ENCODE measurements at places on chromosomes 12 and 14. TPM values are rescaled to one million over a fixed set of nuclear protein-coding genes. Genes with fewer than 3 reads are reported as not detected.

The RPS26 gene
- 1,074 TPM for total RNA-seq

The NOXRED1 gene
- 0.75 TPM for total RNA-seq

GRCh38 chr14:93804654-93805053 lies 16.4 kb upstream of the PRIMA1 start:
- ATAC-seq = no peak

GRCh38 chr12:113136128-113136989 lies 798 bp upstream of the RASAL1 start:
- peak; percentile 8 for ATAC-seq

GRCh38 chr14:64673316-64673715 lies 30.9 kb upstream of the PLEKHG3 start:
- ATAC-seq = no peak

- no peak for ATAC-seq
Measured at GRCh38 chr14:68910540-68910939, 68.6 kb downstream of the ACTN1 start.

- ATAC-seq = peak; percentile 81
Measured at GRCh38 chr12:111181143-111181726, 187.7 kb downstream of the PHETA1 start.

DNA sequence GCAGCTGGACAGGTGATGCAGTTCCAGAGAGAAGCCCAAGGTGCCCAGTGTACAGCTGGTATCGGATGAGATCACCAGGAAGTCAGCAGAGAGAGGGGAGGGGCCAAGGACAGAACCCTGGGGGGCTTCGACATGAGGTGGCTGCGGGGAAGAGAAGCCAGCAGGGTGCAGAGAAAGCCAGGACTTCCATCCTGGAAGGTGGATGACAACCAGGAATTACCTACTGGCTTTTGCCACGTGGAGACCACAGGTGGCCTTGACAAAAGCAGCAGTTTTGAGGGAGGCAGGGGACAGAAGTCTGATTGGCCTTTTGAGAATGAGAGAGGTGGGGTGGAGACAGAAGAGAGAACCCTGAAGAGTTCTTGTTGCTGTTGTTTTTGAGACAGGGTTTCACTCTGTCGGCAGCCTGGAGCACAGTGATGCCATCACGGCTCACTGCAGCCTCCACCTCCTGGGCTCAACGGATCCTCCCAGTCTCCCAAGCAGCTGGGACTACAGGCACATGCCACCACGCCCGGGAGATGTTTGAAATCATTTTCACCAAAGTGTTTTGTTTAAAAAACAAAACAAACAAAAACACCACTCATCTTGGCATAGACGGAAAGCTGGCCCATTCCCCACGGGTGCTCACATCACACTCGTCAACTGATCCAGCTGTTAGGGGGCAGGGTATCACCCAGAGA lies 35.2 kb downstream of the CDC42BPB start:
- ATAC-seq = peak; percentile 70

GRCh38 chr14:27608377-27608776 lies 1010.5 kb upstream of the NOVA1 start:
- peak; percentile 27 for ATAC-seq

DNA sequence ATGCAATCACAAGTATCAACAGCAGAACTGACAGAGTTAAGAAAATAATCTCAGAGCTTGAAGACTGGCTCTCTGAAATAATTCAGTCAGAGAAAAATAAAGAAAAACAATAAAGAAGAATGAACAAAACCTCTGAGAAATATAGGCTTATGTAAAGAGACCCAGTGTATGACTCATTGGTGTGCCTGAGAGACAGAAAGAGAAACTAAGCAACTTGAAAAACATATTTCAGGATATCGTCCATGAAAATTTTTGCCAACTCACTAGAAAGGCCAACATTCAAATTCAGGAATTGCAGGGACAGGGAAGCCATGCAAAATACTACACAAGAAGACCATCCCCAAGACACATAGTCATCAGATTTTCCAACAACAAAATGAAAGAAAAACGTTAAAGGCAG lies 56.2 kb downstream of the APOBEC1 start:
- peak; percentile 91 for ATAC-seq

The OR6C3 gene
- 0.73 TPM for total RNA-seq

The CCDC197 gene
- 0.19 TPM for total RNA-seq

GRCh38 chr12:65792724-65793123 lies 31.6 kb upstream of the HMGA2 start:
- no peak for ATAC-seq

GRCh38 chr14:85050180-85050579 lies 479.8 kb upstream of the FLRT2 start:
- ATAC-seq = no peak

GRCh38 chr14:54420478-54421142 lies 20.6 kb downstream of the CNIH1 start:
- peak; percentile 59 for ATAC-seq
